NCI-H1092 treated with DMSO at 0.1 percent for 48 hours (cell line): ENCODE measurements at places on chromosomes 1 and 21.
A peak's percentile ranks its signal among the peaks of the same experiment; 100 is the strongest.

DNA sequence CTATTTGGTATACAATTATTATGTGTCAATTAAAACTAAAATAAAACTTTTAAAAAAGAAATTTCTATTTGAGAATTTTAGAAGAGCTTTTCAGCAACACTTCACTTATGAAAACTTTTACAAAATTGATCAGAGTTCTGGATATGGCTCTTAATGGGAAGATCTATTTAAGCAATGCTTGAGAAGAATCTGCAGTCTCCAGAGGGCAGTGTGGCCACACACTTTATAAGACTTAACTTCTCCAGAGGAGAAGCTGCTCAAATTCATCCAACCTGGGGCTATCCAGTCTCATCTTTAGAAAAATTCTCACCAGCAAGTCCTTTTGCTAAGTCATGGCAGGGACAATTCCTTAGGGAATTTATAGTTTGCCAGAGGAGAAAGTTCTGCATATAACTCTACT, 25.2 kb upstream of the AGO1 start:
- no peak for DNase-seq

DNA sequence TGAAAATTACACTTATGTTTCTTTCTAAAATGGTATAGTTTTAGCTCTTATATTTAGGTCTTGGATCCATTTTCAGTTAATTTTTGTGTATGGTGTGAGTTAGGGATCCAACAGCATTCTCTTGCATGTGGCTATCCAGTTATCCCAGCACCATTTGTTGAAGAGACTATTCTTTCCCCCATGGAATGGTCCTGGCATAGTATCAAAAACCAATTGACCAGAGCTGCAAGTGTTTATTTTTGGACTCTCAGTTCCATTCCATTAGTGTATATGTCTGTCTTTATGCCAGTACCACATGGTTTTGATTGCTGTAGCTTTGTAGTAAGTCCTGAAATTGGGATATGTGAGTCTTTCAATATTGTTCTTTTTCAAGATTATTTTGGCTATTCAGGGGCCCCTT, 14.3 kb downstream of the TTLL10 start:
- DNase-seq: no peak

DNA sequence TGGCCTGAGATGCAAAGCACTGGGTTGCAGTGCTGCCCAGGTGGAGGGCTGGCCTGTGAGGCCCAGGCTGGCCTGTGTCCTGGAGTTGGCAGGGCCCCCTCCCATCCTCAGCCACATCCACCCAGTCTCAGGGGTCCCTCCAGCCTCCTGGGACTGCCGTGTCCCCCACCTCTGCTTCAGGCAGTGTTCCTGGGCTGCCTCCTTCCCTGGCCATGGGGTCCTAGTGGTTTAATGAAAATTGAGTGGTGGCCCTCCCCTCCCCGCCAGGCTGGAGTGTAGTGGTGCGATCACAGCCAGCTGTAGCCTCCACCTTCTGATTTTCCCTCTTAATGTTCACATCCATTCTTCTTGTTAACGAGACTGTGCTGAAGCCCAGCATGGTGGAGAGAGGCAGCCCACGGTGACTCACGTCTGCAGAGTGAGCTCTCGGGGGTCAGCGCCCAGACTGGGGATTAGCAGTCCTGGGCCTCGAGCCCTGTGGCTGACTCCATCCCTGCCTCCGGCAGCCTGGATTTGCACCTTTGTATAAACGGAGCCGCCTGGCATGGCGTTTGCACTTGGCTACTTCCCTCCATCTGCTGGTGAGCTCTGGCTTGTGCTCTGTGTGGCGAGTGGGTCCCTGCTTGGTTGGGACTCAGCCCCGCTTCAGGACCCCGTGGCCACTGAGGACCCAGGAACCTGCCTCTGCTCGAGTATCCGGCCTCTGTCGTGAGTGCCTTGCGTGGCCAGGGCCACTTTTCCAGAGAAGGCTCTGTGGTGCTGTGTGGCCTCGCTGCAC, 6.9 kb downstream of the MIB2 start:
- DNase-seq: no peak

DNA sequence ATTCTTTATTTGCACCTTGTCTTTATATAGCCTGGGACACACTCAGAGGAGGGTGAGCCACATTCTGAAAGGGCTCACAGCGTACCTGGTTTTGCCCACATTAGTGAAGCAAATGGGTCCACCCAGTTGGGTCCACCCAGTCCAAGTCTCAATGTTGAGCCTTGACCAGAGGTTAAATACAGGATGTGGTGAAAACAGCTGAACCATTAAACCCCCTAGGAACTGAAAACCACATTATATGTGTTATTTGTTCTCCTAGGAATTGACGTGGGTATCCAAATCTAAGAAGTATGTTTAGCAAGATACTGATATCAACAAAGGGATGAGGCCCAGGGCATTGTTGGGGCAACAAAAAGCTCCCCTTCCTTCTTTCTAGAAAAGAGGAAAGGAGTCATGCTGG, 83.8 kb downstream of the SETD4 start:
- no peak for DNase-seq

- DNase-seq: no peak
Observed at GRCh38 chr1:16484931-16485330, 29.2 kb downstream of the RNU1-1 start.

DNA sequence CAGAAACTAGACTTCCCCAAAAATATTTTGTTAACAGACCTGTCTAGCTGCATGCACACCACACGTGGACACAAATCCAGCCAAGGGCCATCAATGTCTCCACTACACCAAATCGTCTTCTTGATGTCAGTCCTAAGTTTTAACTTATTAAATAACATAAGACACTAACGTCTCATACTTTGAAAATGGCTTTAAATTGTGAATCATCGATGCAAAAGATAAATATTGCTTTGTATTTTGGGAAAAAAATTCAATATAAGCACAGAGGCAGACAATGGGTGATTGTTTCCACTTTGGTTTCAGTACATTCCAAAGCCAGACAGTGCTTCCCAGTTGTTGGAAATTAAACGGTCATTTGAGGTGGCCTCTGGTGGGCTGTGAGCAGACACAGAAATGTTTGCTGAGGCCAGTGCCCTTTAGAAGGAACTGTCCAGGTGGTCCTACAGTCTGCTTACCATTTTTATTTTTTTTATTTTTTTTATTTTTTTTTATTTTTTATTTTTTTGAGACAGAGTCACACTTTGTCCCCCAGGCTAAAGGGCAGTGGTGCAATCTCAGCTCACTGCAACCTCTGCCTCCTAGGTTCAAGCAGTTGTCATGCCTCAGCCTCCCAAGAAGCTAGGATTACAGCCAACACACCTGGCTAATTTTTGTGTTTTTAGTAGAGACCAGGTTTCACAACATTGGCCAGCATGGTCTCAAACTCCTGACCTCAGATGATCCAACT, 1.8 kb upstream of the KIAA2013 start:
- DNase-seq: no peak

DNA sequence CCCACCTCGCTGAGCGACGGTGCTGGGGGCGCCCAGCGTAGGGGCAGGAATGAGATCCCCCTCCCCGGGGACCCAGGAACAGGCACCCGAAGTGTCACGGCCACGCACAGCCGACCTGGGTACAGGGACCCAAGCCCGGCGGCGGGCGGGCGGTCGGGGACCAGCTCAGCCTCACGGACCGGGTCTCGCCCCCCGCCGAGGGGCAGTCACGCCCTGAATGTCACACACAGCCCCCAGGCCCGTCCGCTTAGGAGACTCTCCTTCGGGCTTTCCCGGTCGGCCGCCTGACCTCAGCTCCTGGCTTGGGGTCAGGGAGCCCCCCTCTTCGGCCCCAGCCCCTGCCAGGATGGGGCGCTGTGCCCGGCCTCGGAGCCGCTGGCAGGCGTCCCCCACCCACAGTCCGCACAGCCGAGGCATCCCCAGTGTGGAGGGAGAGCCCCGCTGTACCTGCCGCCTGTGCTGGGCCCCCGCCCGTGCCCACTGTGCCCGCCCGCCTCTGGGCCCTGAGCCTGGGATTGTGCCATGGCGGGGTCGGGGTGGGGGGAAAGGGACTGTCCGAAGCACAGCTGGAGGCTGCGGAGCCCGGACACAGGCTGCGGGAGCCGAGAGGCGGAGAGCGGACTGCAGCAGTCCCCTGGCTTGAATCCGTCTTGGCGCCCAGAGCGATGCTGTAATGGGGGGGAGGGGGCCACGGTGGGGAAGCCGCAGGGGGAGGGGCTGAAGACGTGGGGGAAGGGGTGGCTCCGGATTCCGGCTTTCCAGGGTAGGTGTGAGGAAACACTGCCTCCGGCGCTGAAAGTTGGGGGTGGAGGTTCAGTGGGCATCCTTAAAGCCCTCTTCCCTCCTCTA, 627 bp upstream of the DLGAP3 start:
- peak; percentile 21 for DNase-seq

DNA sequence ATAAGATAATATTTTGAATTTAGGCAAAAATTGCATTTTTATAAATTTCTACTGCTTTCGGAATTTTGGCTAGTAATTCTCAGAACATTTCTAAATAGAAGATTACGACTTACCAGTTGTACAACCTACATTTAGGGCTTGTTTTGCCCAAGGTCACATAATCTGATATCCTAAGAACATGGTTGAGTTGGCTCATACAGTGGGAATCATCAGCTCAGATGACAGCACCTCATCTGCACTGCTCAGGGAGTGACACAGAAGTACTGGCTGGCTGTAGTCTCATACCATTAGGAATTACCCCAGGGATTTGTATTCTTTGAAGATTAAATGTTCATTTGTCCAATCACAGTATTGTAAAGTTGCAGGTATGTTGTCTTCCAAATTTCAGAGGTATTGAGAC, 217.6 kb downstream of the ADGRL2 start:
- no peak for DNase-seq

GRCh38 chr1:4105300-4105880, 205.3 kb upstream of the C1orf174 start:
- DNase-seq: no peak

DNA sequence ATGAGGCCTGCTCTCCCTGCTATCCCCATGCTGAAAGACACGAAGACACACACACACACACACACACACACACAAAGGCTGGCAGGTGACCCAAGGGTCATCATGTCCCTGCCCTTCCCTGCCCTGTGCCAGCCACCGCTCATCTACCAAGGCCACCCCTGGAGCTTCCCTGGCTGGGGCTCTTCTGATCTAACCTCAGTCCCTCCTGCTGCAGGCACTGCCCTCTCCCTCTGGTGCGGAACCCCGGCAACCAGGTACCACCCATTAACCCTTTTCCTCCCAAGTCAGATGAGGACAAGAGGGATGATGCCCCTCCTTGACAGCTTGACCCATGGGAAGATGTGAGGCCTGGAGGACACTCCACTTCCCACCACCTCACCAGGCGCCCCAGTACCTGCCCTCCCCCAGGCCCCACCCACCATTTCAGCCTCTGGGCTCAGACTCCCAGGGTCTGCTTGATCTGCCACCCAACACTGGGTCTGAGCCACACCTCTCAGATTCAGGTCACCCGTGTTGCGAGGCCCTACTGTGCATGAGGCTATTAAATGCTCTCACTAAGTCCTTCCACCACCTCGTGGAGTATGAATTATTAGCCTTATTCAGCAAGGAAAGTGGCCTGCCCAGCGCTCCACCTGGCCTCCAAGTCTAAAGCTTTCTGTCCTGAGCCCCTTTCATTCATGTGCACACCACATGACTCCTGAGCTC, 2.5 kb downstream of the SDC3 start:
- no peak for DNase-seq

DNA sequence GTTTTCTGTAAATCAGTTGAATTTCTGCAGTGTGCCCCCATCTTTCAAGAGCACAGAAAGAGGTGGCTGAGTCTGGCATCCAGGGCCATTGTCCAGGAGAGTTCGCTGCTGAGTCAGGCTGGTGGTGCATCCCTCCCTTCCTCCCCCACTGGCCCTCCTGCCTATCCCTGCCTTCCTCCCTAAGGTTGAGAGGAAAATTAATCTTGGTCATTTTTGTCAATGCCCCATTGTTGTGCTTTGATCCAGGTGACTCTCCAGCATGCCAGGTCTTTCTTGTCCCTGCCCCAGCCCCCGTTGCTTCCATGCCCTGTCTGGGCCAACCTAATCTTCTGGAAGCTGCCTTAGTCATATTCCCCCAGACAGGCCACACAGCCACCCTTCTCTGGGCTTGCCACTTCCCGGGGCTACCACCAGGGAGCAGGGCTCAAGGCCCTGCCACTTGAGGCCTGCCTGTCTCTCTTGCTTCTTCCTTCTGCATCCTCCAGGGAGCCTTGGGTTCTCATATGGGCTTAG, 26.6 kb downstream of the PROK1 start:
- DNase-seq: no peak

DNA sequence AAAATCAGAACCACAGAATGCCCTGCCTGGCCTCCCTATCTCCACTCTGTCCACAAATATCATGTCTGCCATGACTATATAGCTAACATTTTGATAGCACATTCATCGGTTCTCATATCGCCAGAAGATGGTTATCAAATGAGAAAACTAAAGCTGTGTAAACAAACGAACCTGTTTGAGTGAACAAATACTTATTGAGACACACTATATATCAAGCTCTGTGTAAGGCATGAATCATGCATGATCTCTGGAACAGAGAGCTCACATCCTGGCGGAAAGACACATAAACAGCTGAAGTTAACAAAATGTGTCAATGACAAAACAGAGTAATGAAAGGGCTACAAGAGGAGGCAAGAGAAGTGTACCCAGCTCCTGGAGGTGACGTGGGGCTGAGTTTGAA, 13.1 kb downstream of the KCND3 start:
- DNase-seq: peak; percentile 67

- DNase-seq: no peak
Observed at GRCh38 chr1:220344745-220345144, 72.5 kb upstream of the RAB3GAP2 start.

GRCh38 chr1:230022666-230023380, 44.2 kb upstream of the GALNT2 start:
- no peak for DNase-seq

- DNase-seq: no peak
Observed at GRCh38 chr1:65992831-65993271, 200.2 kb downstream of the PDE4B start.

GRCh38 chr1:151888972-151889570, 20.2 kb downstream of the THEM4 start:
- peak; percentile 14 for DNase-seq

DNA sequence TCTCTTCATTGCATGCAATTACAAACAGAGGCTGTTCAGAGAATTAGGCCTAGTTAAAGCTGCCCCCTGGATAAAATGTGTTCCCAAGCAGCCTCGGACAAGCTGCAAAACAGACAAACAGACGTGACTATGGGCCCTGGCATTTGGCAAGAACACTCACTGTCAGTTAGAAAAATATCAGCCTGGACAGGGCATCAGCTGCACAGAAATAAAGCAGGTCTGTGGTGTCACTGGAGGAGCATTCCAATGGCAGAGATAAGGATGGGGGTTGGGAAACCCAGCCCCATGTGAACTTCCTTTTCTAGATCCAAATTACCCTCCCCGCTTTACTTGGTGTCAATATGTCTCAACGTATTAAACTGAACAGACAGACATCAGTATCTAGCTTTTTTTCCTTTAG, 177.1 kb downstream of the GPATCH2 start:
- no peak for DNase-seq

GRCh38 chr1:35386959-35387358, 118.5 kb downstream of the ZMYM4 start:
- DNase-seq: no peak
